Fibroblast of the aortic adventitia (primary cell): ENCODE measurements at places on chromosomes 11 and 22. TPM values are rescaled to one million over a fixed set of nuclear protein-coding genes. Genes with fewer than 3 reads are reported as not detected.

The CHCHD10 gene
- 2.5 and 2.6 TPM in 2 replicates for total RNA-seq

The AQP11 gene
- 2.8 and 3.3 TPM in 2 replicates for total RNA-seq

The CDC42BPG gene
- 0.08 and 0.09 TPM in 2 replicates for total RNA-seq

The KRTAP5-2 gene
- total RNA-seq, result not detected in 2 replicates

The OR2AG2 gene
- 0.09 and 0.33 TPM in 2 replicates for total RNA-seq

The OAF gene
- 39.4 and 58.6 TPM in 2 replicates for total RNA-seq

The OR52N4 gene
- total RNA-seq, result not detected in 2 replicates

The TP53AIP1 gene
- not detected in 2 replicates for total RNA-seq

The APLP2 gene
- 724 and 1,292 TPM in 2 replicates for total RNA-seq

The TRIOBP gene
- 150 and 151 TPM in 2 replicates for total RNA-seq

The PATE4 gene
- total RNA-seq, result not detected in 2 replicates

The LRRC4C gene
- 0.08 and 0.27 TPM in 2 replicates for total RNA-seq

The RAG2 gene
- total RNA-seq, result not detected in 2 replicates

The NPAS4 gene
- total RNA-seq, result 0.18 TPM in 1 of 2 replicates, not detected in the other

The TMEM191C gene
- 0.08 and 0.45 TPM in 2 replicates for total RNA-seq

The SLC5A1 gene
- under 0.01 and 0.25 TPM in 2 replicates for total RNA-seq
